ENCODE measurements at places on chromosomes 16 and 17. TPM values are rescaled to one million over a fixed set of nuclear protein-coding genes. Genes with fewer than 3 reads are reported as not detected.

Gene KCNJ16
- not detected for total RNA-seq

Gene ADORA2B
- total RNA-seq: 0.43 TPM

Gene KRT20
- not detected for total RNA-seq

Gene TBC1D3I
- not detected for total RNA-seq

Gene NPIPA3
- total RNA-seq: 1.4 TPM

Gene TRPV2
- 11.2 TPM for total RNA-seq
